ENCODE measurements at places on chromosomes 7 and 10.

DNA sequence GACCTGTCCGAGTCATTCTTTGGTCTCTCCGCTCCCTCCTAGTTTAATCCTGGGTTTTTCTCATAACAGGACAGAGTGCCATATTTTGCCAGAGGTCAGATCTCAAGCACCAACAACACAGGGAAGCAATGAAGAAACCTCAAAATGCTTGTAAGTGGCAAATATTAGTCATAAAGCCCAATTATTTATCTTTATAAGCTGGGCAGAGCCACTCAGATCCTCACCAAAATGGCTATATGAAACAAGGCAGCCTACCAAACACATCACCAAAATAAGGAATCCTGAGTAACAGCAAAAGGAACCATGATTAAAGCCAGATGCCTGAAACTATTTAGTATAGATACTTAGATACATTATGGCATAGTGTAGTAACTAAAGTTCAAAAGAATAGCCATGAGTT, 4.7 kb downstream of the ECD start:
- DNase-seq: no peak

- DNase-seq: no peak
Measured at GRCh38 chr7:27641581-27642230, 21.0 kb downstream of the HIBADH start.

GRCh38 chr7:139118234-139118804, 8.8 kb upstream of the ZC3HAV1 start:
- DNase-seq: no peak

GRCh38 chr10:17847585-17848296, 38.6 kb downstream of the MRC1 start:
- no peak for DNase-seq

- no peak for DNase-seq
Measured at GRCh38 chr10:4617589-4617988, 208.4 kb upstream of the AKR1E2 start.

GRCh38 chr10:93146336-93146735, 72.6 kb downstream of the CYP26A1 start:
- DNase-seq: no peak

GRCh38 chr7:117808341-117808757, 64.9 kb downstream of the CTTNBP2 start:
- DNase-seq: no peak

GRCh38 chr7:5394264-5395105, 29.1 kb downstream of the TNRC18 start:
- no peak for DNase-seq

DNA sequence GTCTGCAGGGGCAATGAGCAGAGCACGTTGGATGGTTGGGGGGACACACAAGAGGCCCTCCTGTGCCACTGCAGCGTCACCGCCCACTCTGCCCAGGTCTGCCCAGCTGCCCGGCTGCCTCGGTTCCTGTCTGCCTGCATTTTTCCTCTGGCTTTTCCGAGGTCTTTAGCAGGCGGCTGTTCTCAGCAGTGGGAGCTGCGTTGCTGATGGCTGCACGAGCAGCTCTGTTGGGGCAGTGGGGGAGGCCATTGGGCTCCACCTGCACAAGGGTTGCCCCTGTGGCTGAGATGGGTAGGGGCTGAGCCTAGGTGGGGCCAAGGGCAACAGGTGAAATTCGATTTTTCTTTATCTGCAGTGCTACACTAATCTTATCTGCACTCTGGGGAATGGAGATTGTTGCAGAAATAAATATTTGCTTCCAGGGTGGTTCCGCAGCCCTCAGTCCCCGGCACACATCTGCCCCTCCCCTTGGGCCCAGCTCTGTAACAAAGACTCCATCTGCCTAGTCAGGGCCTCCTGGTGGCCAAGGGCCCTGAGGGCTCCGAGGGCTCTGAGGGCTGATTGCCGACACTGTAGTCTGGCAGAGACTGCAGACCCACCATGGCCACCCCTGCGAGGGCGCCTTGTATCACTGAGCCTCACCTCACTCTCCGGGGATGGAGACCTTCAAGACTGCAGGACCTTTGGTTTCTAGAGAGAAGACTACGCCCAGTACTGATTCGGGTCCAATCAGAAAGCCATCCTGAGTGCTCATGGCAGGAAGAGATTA, 141.7 kb upstream of the SHH start:
- DNase-seq: no peak

- DNase-seq: no peak
Measured at GRCh38 chr10:21413268-21413667, 112.2 kb downstream of the SKIDA1 start.

DNA sequence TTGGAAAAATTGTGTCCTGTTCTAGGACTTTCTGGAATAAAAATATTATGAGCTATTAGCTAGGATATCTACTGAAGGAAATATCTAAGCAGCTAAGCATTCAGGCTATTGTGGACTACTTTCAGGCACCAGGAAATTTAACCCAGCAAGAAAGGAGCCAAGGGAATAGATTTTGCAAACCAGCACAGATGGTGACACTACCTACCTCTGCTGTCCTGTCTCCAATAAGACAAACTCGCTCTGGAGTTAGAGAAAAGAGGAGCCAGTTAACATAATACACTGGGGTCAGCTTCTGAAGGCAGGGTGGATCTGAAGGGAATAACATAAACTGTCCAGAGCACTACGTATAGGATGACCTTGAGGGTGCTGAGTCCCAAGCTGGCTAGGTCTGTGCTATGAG, 223.7 kb upstream of the PRSS58 start:
- DNase-seq: no peak

GRCh38 chr10:126270111-126270510, 118.2 kb downstream of the ADAM12 start:
- no peak for DNase-seq

DNA sequence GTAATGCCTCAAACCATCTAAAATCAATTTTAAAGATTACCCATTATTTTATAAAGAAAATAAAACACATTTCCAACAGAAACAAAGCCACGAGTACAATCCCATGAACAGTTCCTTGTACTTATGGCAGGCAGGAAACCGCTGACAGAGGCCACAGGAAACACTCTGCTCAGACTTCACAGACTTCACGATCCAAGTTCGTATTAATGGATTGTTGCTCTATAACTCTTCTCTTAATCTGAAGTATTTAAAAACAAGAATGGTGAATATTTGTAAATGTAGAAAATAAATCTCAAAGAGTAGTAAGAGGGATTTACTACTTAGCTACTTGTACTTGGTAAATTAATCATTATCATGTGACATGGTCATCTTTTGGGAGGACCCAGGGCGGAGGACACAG, 78.3 kb downstream of the SNX10 start:
- DNase-seq: no peak

DNA sequence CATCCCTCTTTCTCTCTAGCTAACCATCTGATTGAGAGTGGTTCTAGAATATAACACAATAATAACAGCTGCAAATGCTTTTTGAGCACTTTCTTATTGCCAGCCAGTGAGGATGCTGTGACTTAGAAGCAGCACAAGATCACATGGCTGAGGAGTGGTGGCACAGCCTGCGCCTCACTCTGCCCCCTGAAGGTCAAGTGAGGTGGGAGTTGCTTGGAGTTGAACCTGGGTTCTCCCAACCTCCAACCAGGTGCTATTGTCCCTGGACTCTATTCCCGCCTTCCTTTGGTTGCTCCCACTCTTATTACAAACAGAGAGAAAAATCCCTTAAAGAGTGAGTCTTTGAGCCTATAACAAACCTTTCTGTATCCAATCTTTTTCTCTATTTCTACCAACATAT, 280.3 kb upstream of the PODXL start:
- no peak for DNase-seq

DNA sequence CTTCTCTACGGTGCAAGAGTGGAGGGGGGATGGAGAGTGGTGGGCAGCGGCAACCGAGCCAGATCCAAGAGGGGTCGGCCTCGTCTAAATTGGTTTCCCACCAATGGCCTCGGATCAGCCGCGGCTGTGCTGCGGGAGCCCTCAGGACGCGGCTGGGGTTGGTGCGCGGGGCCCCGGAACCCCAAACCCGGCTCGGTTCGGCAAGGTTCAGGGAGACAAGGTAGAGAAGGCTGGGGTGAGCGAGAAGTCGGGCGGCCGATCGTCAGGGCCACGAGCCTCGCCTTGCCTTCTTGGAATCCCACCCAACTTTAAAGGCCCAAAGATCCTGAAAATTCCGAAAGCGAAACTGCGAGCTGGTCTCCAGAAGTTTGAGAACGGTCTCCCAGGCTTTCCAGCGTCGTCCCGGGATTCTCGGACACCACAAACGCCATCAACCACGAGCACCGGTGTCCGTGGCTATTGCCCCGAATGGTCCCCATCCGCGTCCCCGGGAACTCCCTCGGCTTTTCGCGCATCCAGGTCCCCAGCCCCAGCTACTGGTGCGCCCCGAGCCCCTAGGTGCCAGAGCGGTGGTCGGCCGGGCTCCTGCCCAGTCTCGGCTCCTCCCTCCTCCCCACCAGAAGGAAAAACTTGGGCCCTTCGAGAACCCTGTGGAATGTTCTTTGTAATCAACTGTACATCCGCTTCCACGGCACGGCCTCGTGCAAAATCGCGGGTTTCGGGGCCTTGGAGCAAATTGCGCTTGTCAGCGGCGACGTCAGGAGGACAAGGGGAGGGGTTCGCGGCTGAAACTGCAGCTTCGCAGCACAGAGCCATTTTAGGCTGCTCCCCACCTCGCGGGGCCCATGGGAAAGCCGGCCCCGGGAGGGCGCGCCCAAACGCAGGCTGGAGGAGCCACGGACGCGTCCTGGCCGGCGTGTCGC, 3.2 kb downstream of the SFMBT2 start:
- no peak for DNase-seq

GRCh38 chr7:142418326-142418725, 160.5 kb upstream of the PRSS58 start:
- DNase-seq: no peak

DNA sequence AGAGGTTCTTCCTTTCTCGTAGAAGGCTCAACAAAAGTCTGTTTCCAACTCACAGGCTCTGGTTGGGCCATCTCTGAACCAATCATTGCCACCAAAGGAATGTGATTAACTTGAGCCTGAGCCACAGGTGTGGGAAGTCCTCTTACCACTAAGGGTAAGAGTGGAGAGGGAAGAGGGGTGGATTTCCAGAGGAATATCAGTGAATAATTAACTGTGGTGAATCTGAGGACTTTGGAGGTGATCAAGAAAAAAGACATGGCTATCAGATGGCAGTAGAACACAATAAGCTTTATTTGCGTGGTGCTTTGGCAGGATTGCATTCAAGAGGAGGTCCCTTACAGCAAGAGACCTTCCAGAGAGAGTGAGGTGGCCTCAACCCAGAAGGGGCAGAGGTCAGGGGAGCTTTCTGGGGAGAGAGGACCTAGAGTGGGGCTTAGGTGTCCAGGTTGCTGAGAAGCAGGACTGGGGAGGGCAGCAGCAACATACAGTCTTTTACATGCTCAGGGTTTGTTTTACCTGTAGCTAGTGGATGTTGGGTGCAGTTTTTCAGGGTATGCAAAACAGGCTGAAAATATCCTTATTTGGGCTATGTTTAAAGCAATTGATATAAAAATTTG, 61.4 kb downstream of the BBS9 start:
- no peak for DNase-seq

GRCh38 chr10:102604439-102604841, 39.8 kb upstream of the TRIM8 start:
- DNase-seq: no peak

DNA sequence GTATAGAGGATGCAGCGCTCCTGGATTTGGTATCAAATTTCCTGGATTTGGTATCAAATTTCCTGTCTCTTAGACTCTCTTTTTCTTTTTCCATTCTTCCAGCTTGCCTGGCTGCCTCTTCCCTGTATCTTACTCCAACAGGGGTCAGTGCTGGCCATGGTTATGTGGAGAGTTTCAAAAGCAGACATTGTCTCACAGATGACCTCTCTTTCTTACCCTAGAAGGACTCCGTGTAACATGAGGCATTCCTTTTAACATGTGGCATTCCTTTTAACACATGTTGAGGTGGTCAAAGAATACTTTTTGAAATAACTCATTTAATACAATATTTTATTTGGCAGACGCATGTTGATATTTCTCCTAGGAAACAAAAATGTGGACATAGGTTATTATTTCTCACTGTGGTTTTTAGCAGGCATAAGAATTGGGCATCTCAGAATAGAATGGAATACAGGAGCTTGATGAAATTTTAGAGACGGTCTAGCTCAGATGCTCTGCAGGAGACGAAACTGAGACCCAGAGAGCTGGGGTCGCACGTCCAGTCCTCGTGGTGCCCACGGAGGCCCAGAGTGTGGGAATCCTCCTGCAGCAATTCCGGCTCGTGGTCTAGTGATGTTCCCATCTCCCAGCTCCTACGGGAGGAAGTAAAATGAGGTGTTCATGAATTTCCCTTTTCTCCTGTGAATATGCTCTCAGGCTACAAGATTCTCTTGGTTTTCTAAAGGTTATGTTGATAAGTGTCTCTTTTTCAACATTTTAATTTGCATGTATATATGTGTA, 59.6 kb upstream of the PITRM1 start:
- no peak for DNase-seq

DNA sequence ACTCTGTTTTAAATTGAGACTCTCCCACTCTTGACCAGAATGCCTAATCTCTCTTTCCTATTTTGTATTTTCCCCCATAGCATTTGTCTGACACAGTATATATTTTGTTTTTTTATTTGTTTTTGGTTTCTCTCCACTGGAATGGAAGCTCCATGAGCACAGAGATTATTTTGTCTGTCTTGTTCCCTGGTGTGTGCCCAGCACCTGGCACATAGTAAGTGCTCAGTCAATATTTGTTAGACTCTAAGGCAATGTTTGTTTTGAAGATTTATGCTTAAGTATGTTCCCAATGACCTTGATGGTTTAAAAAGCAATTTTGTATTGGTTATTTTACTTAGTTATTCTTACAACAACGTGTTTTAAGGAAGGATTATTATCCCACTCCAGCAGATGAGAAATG, 201.8 kb downstream of the DYNC1I1 start:
- no peak for DNase-seq

DNA sequence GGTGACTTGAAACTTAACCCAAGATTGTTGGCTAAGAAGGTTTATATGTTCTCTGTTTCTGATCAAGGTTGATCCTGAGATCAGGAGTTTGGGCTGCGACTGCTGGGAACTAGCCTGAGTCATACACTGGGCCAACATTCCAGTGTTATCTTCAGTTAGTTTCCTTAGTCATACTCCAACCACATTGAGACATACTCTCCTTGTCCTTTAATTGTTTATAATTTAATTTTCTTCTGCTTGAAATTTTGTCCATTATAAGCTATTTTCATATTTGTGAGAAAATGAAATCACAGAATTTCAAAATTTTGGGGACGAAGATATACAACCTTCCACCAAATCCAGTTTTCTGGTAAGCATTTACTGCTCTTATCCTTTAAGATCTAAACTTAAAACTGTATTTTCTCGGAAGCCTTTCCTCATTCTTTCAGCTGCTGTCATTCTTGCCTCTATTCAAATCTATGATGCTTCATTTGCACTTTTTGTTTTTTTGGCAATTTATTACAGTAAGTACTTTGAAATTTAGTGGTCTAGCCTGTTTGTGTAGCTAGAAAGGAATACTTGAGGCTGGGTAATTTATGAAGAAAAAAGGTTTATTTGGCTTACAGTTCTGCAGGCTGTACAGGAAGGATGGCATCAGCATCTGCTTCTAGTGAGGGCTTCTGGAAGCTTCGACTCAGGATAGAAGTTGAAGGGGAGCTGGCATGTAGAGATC, 63.4 kb upstream of the POT1 start:
- no peak for DNase-seq

- DNase-seq: no peak
Measured at GRCh38 chr7:66952343-66953043, 31.5 kb downstream of the TMEM248 start.

- DNase-seq: no peak
Measured at GRCh38 chr10:75245354-75246250, 9.8 kb upstream of the COMTD1 start.
